ENCODE measurements at places on chromosomes 16 and 17. TPM values are rescaled to one million over a fixed set of nuclear protein-coding genes. Genes with fewer than 3 reads are reported as not detected.

DPEP1 gene
- total RNA-seq = not detected

CCL17 gene
- total RNA-seq = 1.6 TPM

G6PC1 gene
- not detected for total RNA-seq

STH gene
- total RNA-seq = not detected

EPX gene
- not detected for total RNA-seq

LRRC37A gene
- 2.0 TPM for total RNA-seq

DNA sequence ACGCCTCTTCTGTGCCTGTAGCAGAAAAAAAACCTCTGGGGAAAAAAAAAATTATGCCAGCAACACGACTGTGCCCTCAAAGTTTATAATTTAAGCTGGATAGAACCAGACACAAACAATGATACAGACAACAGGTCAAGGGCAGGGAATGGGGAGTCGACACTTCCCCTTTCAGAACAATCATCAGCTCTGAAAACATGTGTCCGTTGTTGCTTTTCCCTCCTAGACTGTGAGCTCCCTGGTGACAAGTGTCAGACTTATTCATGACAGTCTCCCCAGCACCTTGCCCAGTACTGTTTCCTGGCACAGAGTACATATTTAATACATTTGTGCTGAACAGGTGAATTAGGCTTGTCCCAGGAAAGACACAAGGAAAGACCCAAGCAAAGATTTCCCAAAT, 178.3 kb downstream of the SOX9 start:
- no peak for DNase-seq
- no peak overlapping the region for H3K27ac ChIP-seq

DNA sequence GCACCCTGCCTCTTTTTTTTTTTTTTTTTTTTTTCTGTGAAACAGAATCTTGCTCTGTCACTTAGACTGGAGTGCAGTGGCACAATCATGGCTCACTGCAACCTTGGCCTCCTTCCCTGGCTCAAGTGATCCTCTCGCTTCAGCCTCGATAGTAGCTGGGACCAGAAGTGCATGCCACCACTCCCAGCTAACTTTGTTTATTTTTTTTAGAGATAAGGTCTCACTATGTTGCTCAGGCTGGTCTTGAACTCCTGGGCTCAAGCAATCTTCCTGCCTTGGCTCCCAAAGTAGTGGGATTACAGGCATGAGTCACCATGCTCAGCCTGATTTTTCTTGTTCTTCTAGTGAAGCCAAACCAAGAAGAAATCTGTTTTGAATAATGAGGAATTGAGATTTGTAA, 25.0 kb downstream of the CDK12 start:
- H3K4me1 ChIP-seq = peaks cover 7% of the 10 kb centered on the region
- H3K36me3 ChIP-seq = peaks cover 11% of the 10 kb centered on the region
- no peak for DNase-seq
- H3K27ac ChIP-seq = no peak overlapping the region

DNA sequence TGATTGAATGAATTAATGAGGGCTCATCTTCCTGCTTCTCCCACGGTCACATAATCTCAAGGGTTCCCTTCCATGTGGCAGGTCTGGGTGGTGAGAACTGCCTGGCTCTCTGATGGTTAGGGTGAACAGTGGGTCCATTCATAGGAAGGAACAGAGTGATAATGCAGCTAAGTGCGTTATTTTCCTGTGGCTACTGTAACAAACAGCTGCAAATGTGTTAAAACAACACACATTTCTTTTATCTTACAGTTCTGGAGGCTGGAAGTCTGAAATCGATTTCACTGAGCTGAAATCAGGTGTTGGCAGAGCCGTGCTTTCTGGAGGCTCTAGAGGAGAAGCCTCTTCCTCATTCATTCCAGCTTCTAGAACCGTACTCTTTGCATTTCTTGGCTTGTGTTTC, 95.3 kb downstream of the BMERB1 start:
- H3K27me3 ChIP-seq = no peaks in the 10 kb centered on the region
- no peaks in the 10 kb centered on the region for H3K36me3 ChIP-seq
- no peak overlapping the region for H3K4me3 ChIP-seq

DNA sequence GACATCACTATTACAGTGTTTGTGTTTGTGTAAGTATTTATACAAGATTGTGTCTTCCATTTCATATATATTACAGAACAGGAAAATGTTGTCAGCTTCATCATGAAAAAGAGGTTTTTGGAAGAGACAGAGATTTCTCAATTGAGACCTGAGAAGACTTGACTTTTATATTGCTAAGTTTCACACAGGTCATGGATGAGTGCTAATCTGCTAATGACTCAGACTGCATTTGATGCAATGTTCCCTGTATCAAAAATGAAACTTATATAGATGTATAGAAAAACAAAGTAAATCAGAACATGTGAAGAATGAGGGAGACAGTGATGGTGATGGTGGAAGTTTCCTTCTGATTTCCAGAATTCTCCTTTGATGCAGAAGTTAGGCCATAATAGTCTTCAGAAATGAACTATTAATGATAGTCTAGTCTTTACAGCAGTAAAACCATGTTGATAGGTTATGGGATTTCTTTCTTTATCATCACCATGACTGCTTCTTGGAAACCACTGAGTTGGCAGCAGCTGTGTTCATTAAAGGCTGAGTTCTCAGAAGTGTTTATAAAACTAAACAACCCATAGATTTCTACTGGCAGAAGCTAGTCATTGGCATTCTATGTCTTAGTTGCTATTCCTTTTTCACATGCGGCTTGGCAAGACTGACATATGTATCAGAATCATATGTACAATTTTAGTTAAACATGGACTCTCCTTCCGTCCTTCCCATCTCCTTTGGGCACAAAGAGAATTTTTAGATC, 56.1 kb downstream of the PCTP start:
- peak overlapping the region; percentile 45 for H3K27ac ChIP-seq
- peaks cover 9% of the 10 kb centered on the region for H3K4me1 ChIP-seq
- peak; percentile 18 for DNase-seq
- H3K27me3 ChIP-seq = peaks cover 1% of the 10 kb centered on the region

DNA sequence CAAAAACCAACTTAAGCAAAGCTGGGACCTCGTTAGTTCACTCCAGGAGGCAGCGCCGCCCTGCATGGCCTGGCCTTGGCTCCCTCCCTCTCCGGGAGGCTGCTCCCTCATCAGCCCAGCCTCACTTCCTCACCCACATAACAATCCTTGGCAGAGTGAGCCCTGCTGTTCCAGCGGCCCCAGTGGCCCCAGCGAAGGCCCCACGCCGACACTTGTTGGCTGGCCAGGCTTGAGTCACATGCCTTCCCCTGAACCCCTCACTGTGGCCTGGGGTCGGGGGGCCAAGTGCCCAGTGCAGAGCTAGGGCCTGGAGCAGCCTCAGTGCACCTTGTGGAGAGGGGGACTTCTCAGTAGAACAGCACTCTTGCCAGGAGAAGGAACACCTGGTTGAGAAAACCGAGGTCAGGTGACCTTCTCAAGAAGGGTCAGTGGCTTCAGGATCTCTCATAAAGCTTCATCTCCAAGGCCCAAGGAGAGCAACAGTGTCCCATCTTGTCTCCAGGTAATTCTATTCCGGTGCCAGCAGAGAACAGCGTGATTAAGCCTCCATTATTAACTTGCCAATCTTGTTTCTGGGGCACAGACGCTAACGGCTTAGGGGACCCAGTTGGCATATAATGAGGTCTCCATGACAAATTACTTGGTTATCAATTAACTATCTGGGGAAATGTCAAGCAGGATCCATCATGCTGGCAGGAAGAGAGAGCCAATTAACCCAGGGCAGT, 26.8 kb downstream of the ENDOV start:
- DNase-seq = no peak
- H3K27me3 ChIP-seq = peaks cover 6% of the 10 kb centered on the region
- no peaks in the 10 kb centered on the region for H3K4me1 ChIP-seq

GRCh38 chr16:69118994-69119393, 13.4 kb downstream of the CHTF8 start:
- H3K4me1 ChIP-seq = peaks cover under 1% of the 10 kb centered on the region
- no peak for DNase-seq
- H3K4me3 ChIP-seq = no peak overlapping the region
- no peaks in the 10 kb centered on the region for H3K27me3 ChIP-seq
- H3K36me3 ChIP-seq = peaks cover 40% of the 10 kb centered on the region

- no peak overlapping the region for H3K27ac ChIP-seq
- H3K4me1 ChIP-seq = peaks cover 31% of the 10 kb centered on the region
- H3K4me3 ChIP-seq = peak overlapping the region; percentile 37
- H3K36me3 ChIP-seq = peaks cover 8% of the 10 kb centered on the region
Observed at GRCh38 chr17:75010683-75011400, 1.6 kb upstream of the MRPL58 start.

DNA sequence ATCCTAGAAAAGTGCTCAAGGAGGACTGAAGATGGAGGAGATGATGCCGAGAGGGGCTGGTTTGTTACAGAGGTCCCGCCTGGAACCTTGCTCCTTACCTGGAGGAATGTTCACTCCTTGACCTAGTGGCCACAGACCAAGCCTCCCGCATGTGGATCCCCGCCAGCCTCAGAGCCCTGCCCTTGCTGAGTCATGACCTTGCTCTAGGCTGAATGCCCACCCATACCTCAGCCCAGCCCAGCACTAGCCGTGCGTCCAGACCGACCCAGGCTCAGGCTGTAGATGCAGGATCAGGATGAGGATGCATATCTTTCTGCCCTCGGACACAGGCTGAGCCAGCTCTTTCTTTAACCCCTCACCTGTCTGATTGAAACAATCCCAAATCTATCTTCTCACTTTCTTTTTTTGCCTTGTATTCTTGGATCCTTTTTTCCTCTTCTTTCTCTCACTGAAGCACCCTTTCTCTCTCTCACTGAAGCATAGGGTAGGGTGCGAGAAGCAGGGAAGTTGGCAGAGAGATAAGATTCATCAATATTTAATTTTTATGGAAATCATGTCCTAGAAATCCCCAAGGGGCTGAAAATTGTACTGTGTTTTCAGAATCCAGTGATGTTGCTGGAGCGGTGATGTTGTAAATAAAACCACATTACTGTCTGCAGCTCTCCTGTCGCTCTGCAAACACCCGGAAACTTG, 34.9 kb downstream of the WSCD1 start:
- H3K36me3 ChIP-seq = no peaks in the 10 kb centered on the region
- no peak overlapping the region for H3K27ac ChIP-seq
- peaks cover 16% of the 10 kb centered on the region for H3K27me3 ChIP-seq
- no peak overlapping the region for H3K4me3 ChIP-seq

Data from activated CD4-positive, alpha-beta memory T cell treated with anti-CD3 and anti-CD28 coated beads for 36 hours (primary cell).